ENCODE measurements at places on chromosomes 2 and 18. TPM values are rescaled to one million over a fixed set of nuclear protein-coding genes. Genes with fewer than 3 reads are reported as not detected.

DNA sequence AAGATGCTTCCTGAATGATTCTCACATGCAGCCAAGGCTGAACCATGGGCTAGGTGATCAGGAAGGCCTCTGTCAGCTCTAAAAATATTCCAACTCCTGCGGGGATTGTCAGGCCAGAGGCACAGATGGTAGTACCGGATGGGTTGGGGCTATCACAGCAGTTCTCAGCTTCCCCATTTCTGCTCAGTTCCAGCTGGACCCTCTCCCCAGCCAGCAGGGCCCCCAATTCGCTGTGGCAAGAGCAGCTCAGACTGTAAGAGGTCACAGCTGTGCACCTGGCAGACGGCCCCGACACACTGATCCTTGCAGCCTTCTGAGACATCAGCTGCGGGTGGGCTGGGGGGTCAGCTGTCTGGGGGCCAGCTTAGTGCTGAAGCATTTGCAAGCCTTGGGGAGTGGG lies 43.6 kb upstream of the TCF7L1 start:
- no peaks in the 10 kb centered on the region for H3K27me3 ChIP-seq
- no peaks in the 10 kb centered on the region for H3K4me1 ChIP-seq
- no peak overlapping the region for H3K4me3 ChIP-seq
- no peak overlapping the region for H3K27ac ChIP-seq
- no peak for DNase-seq

- H3K27me3 ChIP-seq = no peaks in the 10 kb centered on the region
- no peaks in the 10 kb centered on the region for H3K4me1 ChIP-seq
- no peak overlapping the region for H3K27ac ChIP-seq
- DNase-seq = no peak
- H3K36me3 ChIP-seq = no peaks in the 10 kb centered on the region
Measured at GRCh38 chr2:69271831-69272257, 115.2 kb downstream of the GFPT1 start.

DNA sequence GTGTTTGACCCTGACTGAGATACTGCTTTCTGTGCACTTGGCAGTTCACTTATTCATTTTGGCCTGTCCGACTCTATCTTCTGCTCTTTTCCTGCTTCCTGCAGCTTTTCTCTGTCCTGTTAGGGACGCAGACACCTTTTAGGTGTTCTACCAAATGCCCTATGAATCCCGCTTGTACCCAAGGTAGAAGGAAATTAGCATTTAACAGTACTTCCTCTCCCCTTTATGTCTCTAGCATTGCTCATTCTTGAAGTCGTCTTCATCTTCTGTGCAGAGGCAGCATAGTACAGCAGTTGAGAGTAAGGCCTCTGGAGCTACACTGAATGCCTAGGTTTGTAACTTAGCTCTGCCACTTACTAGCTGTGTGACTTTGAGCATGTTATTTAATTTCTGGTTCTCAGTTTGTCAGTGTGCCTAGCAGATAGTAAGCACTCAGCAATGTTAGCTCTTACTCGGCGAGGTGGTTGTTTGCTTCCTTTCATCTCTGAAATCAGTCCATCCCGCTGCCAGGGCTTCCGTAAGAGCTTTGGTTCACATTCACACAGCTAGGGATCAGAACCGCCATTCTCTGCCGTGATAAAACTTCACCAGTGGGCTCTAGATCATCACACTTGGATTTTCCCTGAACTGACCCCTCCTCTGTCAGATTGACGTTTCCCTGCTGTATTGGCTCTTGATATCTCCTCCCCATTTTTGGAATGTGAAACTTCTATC lies 1.4 kb downstream of the CCT7 start:
- peaks cover 12% of the 10 kb centered on the region for H3K36me3 ChIP-seq
- peak overlapping the region; percentile 93 for H3K27ac ChIP-seq
- peak overlapping the region; percentile 88 for H3K4me3 ChIP-seq
- DNase-seq = no peak
- H3K27me3 ChIP-seq = no peaks in the 10 kb centered on the region
- peaks cover 31% of the 10 kb centered on the region for H3K4me1 ChIP-seq

Gene SEMA4C
- 18.7 TPM for total RNA-seq

Measured in CD8-positive, alpha-beta memory T cell (primary cell).